ENCODE measurements at places on chromosomes 2 and 18.
A peak's percentile ranks its signal among the peaks of the same experiment; 100 is the strongest.

GRCh38 chr2:67500541-67500940, 103.4 kb downstream of the ETAA1 start:
- DNase-seq, result no peak

GRCh38 chr18:36704156-36704555, 124.6 kb downstream of the TPGS2 start:
- no peak for DNase-seq

GRCh38 chr18:54444319-54444914, 86.7 kb downstream of the C18orf54 start:
- no peak for DNase-seq

DNA sequence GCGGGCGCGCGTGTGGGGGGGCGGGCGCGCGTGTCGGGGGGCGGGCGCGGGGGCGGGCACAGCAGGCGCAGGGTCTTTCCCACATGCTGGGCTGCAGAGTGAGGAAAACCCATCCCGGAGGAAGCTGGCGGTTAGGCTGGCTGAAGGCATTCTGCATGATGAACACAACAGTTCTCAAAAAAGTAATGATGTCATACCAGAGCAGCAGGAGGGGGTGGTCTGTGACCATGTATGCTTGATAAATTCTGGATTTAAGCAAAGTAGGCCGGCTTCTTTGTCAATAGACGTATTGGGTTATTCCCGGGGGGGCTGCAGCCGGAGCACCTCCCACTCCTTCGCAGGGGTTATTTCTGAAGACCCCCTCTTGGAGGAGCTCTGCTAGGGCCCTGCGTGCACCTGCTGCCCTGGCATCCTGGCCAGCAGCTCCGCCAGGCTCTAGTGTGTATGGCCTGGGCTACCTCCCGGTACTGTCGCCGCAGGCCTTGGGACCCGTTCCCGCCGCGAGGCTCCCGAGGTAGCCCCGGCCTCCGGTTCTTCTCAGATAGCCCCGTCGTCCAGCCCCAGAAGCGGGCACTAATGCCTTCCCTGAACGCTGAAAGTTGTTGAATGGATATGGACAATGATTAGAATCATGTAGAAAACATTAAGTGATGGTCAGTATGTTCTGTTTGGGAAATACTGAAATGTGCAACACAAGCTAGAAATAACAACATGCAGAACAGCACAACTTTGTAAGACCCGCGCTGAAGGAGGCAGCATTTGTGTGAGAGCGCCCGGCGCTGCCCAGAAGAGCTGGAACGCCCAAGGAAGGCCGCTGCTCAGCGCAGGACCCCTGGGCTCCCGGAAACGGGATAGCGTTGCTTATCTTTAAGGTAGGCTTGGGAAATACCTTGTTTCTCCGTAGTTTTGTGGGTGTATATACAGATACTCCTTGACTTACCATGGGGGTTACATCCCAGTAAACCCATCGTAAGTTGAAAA, 101.4 kb upstream of the RAB6C start:
- peak; percentile 60 for DNase-seq

DNA sequence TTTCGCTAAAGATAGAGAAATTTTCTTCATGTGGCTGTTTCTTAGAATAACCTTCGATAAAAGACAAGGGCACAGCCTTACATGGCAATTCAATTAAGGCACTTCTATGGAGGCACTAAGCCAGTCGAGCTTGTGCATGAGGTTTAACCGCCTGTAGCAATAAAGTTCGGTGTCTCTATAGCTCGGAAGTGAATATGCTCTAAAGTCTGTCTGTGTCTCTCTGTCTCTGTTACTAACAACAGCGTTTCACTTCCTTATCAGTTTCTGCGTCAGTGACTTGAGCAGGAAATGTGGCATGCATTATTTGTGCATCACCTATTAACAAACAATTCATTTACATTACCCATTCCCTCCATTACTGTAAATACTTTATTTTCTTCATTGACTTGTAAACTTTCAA, 365.1 kb upstream of the NETO1 start:
- DNase-seq, result no peak
